Epithelial cell of esophagus (primary cell): ENCODE measurements at places on chromosomes 16 and 17.

GRCh38 chr16:80940069-80940856, 66.4 kb downstream of the CMC2 start:
- no peak for DNase-seq

GRCh38 chr16:57239107-57239506, 6.0 kb upstream of the ARL2BP start:
- no peak for DNase-seq

GRCh38 chr17:46818316-46818928, at the start of gene WNT3:
WNT3 (minus strand) TSS chr17:46818692; CDS start chr17:46818597, 95 bp downstream.
- DNase-seq: peak; percentile 45

DNA sequence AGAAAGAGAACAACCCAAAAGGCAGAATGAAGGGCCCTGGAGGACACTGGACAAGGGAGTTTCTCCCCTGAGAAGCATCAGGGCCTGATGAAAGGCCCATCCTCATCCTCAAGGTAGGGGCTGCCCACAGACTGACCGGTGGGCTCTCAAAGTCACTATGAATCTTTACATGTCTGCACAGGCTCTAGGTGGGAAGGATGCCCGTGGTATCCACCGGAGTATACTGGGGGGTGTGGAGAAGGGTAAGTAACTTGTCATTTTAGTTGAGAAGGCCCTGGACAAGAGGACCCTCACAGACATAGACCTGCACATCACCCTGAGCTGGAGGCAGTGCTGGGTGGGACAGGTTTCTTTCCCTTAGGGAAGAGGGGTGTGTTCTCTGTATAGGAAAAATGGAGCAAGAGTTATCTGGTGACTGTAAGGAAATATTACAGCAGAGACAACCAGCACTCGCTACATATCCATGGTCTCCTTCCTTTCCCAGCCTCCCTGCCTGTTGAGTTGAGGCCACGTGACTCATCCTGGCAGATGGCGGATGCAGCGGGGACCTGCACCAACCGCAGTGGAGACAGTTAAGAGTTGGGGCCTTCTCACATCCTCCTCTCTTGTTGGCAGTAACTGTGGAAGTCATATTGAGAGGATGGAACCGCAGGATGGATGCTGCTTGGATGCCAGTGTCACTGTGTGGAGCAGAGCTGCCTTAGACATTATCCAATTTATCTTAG, 45.6 kb upstream of the KCNJ12 start:
- no peak for DNase-seq

- DNase-seq: no peak
These were observed 793 bp upstream of the IRX3 start for GRCh38 chr16:54287131-54288029.

- peak; percentile 56 for DNase-seq
These were observed 2.2 kb downstream of the PLCD3 start for GRCh38 chr17:45129940-45130680.

GRCh38 chr17:74645010-74645409, 21.5 kb upstream of the CD300E start:
- DNase-seq: no peak

DNA sequence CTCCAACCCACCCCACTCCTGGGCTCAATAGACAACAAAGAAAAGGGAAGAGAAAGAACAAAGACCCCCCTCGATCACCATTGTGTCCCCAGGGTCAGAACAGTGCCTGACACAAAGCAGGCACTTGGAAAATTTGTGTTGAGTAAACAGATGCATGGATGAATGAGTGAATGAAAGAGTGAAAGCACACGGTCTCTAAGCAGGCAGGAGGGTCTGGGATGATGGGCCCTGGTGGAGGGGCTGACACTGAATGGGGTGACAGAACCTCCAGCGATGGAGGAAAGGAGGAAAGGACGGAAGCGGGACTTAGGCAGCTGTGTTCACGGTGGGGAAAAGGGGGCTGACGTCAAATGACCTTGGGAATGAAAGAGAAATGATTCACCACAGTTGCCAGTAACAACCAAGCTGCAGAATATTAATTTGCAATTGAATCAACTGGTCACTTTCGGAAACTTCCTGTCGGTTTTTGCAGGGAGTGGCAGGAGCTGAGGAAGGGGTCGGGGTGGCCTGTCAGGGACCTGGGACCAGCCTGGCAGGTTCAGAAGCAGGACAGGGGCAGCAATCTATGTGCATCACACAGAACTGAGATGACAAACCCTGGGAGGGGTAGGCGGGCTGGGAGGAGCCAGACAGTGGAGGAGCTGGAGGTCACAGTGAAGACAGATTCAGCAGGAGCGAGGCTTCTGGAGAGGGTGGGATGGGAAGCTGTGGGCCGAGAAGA, 6.7 kb upstream of the GAST start:
- DNase-seq: no peak

- DNase-seq: no peak
These were observed 26.9 kb downstream of the IL4R start for GRCh38 chr16:27340654-27341053.
